Stimulated activated CD8-positive, alpha-beta memory T cell treated with anti-CD3 and anti-CD28 coated beads, Interleukin-2, amount 100 ng/mL, for 1 hour (primary cell): ENCODE measurements at places on chromosomes 2 and 18.

DNA sequence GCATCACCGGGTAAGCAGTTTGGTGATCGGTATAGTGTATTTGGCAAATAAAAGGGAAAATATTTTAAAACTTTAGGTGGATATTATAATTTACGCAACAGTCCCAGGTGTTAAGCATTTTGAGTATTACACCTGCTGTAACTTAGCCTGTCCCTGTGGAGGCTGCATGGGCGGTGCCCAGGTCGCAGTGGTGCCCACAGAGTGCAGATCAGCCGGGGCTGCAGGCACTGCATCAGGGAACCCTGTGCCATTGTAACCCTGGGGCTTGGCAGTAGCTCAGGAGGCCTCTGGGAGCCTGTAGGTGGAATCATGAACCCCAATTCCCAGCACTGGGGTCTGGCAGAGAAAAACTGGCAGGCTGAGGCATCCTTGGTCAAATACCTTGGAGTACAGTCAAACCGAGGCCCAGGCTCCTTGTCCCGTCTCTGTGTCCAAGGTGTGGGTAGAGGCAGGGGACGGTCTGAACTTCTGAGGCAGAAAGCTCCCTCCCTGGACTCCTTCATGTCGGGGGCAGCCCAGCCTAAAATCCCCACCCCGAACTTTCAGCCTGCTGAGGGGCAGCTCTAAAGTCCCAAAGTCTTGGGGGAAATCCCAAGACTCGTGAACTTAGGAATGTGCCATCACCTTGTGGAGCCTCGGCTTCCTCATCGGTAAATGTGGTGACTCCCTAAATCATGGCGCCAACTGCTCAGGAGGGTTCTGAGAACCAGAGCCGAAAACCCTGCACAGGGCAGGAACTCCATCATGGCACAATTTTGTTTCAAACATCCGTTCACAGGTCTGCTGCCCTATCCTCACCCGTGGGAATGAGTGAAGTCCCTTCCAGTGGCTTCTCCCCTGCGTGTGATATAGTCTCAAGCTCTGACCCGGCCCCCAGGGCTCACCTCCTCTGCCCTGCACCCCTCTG is 85.7 kb downstream of the INHBB start:
- no peak for DNase-seq

DNA sequence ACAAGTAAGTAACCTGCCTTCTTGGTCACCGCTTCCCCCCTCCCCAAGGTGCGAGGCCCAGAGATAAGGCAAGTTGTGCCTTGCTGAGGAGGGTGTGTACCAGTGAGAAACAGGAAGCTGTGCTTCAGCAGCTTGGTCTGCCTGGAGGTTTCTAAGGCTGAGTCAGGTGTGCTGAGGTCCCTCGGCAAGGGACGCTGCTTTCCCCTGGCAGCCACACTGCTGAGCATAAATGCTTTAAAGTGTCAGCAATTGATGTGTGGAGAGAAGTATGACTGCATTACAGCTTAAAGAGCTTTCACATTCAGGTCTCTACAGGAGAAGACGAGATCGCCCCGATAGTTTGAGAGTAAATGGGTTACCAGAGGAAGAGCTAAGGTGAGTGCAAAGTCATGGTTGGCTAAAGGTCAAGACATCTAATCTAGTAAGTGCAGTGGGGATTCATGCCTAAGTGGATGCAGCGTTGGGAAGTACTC is 86.9 kb downstream of the LIMS1 start:
- DNase-seq, result peak; percentile 45

- no peak for DNase-seq
Observed at GRCh38 chr2:101277111-101277510, 24.4 kb downstream of the CNOT11 start.

- no peak for DNase-seq
Observed at GRCh38 chr2:205323929-205324328, 358.4 kb upstream of the NRP2 start.

DNA sequence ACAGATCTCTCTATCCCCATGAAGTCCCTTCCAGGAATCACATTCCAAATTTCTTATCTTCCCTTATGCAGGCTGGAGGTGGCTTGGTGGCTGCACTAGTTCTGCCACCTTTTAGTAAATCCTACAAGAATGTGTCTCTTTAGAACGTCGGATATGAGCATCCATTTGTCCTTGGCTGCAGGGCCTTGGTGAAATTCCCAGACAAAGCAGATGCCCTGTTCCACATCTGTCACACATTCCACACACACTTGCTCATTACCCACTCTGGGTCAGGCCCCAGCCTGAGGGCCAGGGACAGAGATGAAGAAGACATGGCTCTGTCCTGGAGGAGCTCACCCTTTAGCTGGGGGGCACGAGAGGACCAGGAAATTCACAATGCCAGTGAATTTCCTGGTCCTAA is 31.2 kb upstream of the GPR17 start:
- DNase-seq, result no peak

DNA sequence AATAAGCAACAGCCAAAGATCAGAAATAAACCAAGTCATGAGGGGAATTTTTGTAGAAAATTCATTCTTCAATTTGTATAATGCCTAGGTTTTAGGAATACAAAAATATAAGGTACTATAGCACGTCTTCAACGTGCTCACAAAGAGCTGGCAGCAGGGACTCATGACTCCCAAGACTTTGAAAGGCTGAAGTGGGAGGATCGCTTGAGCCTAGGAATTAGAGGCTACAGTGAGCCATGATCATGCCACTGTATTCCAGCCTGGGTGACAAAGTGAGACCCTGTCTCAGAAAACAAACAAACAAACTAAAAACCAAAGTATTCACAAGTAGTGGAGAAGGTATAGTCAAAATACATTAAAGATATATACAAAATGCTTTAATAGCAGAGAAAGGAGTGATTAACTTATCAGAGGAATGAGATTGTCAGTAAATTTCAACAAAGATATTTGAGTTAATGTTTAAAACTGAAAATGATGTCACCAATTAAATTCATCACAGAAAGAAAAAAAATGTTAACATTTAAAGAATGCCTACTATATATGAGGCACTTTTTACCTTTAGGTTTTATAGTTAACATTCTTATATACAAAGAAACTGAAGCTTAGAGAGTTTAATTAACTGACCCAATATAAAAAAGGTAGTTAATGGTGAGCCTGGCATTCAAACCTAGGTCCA is 3.2 kb downstream of the WDR33 start:
- no peak for DNase-seq

DNA sequence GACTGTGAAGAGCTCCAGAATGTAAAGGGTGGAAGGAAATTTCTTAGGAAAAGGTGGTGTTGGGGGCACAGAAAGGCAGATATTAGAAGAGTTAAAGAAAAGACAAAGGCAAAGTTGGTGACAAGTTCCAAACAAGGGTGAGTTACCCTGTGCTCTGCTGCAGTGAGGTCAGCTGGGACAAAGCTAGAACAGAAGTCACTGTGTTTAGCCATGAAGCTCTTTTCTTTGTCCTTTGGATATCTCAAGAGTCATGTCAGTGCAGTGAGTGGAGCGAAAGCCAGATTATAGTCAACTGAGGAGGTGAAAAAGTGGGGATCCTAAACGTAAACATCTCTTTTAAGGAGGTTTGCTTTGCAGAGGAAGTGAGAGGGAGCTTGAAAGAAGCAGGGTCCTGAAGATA is 187.8 kb upstream of the ALPP start:
- DNase-seq, result no peak

DNA sequence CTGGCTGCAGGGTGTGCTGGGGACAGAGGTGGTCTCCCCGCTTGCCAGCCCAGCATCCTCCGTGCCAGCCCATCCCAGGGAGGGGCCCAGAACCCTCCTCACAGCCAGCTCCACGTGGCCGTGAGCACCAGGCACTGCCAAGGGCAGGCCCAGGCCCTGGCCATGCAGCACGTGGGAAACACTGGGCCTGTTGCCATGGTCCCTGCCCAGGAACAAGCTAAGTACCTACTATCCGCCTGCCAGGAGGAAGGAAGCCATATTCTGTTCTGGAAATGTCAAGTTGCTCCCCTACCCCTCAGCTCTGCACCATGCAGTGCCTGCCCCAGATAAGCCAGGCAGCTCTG is 250.6 kb downstream of the CYP26B1 start:
- DNase-seq, result no peak

- no peak for DNase-seq
Observed at GRCh38 chr2:5839550-5839949, 147.4 kb downstream of the SOX11 start.

DNA sequence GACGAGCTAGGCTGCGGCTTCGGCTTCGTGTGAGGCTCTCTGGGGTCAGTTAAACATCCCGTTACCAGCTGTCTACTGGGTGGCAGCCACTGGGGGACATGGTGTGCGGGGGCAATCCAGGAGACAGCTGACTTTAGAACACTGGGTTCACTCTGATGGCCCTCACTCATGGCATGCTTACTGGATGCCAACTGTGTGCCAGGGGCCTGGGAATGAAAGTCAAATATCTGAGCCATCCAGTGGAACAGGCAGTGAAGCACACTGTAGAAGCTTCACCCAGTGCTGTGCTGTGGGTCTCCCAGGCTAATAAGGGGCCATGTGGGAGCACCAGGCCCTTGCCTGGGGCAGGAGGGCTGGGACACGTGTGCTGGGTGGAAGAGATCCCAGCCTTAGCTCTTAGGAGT is 48.3 kb downstream of the GLI2 start:
- DNase-seq, result no peak

GRCh38 chr2:119739580-119740255 is 20.0 kb upstream of the PTPN4 start:
- DNase-seq, result no peak

- DNase-seq, result no peak
Observed at GRCh38 chr2:196331143-196331542, 159.8 kb upstream of the STK17B start.

DNA sequence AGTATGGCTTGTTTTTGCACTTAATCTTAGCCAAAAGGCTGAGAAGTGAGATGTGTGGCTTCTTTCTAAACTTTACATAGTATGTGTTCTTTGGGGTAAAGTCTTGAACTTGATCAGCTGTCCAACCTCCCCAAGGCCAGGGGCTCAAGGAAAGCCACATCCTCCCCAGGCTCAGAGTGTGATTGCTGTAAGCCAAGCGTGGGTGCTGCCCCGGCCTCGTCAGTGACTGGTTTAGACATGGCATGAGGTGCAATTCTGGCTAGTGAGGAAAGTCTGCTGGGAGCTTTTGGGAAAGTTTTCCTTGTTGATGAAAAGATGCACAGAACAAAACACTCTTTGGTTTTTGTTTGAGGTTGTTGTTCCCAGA is 40.2 kb downstream of the TMEM177 start:
- DNase-seq, result no peak

DNA sequence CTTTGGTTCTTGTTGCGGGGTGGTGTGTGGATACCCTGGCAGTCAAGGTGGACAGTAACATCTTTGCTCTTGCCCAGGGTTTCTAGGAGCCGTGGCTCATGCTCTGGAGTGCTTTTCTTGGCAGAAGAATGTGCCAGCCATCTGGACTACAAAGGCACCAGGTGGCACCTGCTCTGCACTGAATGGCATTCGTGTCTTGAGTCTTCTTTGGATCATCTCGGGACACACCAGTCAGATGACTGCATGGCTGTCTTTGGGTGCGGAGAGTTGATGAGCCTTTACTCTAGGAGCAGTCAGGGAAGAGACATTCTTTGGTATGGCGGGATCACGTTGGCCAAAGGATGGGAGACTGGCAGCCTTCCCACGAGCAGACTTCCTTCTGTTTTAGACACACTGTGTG is 104.1 kb upstream of the SEC11C start:
- DNase-seq, result no peak

GRCh38 chr18:356778-357177 is 88.9 kb upstream of the THOC1 start:
- no peak for DNase-seq

GRCh38 chr2:61640406-61640805 is 102.2 kb upstream of the XPO1 start:
- no peak for DNase-seq

DNA sequence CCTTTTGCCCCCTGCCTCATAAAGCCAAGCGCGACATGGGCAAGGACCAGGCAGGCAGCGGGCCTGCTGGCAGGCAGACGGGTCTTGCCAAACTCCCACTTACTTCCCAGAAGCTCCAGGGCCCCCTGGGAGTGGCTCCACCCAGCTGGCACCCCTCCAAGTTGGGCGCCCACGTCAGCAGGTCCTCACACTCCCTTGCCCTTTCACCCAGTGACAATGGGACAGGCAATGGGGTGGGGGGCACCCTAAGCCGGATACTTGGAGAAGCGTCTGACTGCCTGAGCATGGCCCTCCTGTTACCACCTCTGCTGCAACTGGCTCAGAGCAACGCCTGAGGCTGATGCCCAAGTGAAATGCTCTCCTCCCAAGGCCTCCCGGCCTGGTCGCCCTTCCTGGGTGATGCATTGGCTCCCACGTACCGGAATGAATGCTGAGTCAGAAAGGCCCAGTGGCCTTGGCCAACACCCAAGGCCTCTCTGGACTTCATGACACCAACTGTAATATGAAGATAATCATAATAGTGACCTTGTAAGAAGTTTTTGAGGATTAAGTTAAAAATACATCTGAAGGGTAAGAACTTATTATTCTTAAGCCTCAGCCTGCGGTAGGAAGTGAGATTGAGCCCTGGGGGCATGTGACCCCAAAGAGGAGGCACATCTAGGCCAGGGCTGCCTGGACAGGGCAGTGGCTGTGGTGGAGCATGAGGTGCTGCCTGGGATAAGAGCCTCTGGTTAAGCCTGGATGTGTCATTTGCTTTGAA is 31.6 kb downstream of the KCNK3 start:
- no peak for DNase-seq

DNA sequence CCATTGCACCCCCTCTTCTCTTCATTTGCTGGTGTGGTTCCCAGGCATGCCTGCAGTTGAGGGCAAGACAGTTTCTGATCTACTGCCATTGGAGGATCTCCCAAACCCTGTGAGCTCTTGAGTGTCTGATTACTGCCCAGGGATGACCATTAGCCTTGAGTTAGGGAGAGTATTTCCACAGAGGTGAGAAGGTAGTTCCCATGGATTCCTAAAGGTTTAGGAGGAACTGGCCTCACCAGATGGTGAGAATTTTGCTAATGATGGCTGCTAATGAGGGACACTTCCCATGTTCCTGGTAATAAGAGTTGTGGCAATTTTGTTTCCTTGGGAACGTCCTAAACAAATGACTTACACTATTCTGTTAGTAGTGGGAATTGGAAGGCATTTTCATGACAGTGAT is 42.5 kb downstream of the PTPRM start:
- DNase-seq, result no peak

DNA sequence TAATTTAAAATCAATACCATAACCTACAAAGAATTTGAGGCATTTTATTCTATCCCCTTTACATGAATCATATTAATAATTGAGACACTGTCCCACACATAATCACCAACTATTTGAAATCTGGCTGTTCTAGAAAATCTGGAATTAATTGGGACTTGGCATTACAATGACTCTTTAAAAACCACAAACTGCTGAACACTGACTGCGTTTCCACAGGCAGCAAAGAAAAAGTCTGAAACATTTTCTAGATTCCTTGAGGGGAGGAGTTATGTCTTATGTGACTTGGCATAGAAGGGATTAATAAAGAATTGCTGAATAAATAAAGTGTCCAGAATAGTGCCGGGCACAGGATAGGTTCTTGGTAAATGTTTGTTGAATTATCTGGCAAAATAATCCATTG is 61.4 kb downstream of the GPR39 start:
- DNase-seq, result no peak

DNA sequence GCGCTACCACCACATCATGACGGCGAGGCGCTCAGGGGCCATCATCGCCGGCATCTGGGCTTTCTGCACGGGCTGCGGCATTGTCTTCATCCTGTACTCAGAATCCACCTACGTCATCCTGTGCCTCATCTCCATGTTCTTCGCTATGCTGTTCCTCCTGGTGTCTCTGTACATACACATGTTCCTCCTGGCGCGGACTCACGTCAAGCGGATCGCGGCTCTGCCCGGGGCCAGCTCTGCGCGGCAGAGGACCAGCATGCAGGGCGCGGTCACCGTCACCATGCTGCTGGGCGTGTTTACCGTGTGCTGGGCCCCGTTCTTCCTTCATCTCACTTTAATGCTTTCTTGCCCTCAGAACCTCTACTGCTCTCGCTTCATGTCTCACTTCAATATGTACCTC is 2.3 kb downstream of the MC5R start:
- no peak for DNase-seq
